ENCODE measurements at places on chromosomes 12 and 14.

DNA sequence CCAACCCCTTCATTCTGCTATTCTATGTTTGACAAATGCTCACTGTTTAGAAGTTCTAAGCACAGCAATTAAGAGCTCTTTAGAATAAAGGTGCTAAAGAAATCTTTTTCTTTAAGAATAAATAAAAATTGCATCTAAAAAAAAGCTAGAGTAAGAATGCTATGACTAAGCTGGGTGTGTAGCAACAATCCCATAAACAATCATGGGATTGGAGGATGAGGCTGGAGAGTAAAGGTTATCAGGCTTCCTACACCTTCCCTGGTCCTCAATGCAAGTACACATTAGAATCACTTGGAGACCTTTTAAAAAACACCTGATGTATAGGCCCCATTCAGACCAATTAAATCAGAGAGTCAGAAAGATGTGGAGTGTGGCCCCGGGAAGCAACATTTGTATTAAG lies 88.3 kb downstream of the CIT start:
- no peak for DNase-seq

GRCh38 chr12:93322784-93323183 lies 54.9 kb upstream of the NUDT4 start:
- no peak for DNase-seq

DNA sequence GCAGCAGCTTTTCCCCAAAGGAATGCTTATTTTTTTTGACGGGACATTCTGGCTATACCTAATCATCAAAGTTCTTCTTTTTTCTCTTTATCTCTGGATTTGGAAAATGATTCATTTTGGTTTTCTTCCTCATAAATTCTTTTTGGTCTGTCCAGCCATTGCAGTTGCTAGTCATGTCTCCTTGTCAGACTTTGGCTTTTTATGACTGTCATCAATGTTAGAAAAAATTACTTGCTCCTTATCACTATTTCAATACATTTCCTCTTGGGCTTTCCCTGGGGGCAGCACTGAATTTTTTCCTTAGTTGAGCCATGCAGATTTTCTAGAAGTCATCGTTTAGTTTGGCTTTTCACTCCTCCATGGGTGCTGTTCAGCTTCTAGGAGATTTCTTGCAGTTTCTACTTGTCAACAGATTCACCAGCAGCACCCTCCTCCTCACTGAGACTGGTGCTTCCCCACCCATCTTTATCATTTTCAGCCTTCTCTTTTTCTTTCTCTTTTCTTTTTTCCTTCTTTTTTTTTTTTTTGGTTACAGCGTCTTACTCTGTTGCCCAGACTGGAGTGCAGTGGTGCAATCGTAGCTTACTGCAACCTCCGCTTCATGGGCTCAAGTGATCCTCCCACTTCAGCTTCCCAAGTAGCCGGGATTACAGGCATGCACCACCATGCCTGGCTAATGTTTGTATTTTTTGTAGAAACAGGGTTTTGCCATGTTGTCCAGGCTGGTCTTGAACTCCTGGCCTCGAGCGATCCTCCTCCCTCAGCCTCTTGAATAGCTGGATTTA lies 5.2 kb downstream of the ADIPOR2 start:
- DNase-seq, result no peak

- no peak for DNase-seq
Measured at GRCh38 chr12:5310151-5310550, 121.8 kb upstream of the NTF3 start.

DNA sequence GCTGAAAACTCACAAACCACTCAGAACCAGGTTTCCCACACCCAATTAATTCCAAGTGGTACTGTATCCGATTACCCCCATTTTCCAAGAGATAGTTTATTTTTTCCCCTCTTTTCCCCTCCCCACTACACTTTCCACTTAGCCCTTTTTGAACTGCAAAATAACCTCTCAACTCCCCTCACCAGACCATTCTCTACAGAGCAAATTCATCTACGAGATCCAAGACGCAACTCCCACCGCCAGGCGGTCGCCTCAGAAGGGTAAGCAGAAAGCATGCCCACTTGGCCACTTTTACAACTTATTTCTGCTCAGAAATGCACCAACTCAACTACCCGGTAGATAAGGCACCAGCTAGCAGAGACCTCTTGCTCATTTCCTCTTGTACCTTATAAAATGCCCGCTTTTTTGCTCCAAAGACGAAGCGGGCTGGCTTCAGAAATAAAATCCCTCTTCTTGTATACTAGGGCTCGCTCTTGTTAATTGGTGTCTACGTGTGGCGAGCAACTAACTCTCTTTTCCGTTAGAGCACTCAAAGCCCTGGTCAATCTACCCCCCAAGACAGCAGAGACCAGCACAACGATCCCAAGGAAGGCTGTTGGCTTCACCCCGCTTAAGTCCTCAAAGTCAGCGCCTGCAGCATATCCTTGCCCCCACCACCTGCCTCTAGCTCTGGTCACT lies 910 bp upstream of the SRP54 start:
- no peak for DNase-seq

- no peak for DNase-seq
Measured at GRCh38 chr12:47744005-47744651, 14.6 kb downstream of the RAPGEF3 start.

GRCh38 chr14:23186913-23187654 lies 3.6 kb upstream of the SLC7A8 start:
- no peak for DNase-seq

DNA sequence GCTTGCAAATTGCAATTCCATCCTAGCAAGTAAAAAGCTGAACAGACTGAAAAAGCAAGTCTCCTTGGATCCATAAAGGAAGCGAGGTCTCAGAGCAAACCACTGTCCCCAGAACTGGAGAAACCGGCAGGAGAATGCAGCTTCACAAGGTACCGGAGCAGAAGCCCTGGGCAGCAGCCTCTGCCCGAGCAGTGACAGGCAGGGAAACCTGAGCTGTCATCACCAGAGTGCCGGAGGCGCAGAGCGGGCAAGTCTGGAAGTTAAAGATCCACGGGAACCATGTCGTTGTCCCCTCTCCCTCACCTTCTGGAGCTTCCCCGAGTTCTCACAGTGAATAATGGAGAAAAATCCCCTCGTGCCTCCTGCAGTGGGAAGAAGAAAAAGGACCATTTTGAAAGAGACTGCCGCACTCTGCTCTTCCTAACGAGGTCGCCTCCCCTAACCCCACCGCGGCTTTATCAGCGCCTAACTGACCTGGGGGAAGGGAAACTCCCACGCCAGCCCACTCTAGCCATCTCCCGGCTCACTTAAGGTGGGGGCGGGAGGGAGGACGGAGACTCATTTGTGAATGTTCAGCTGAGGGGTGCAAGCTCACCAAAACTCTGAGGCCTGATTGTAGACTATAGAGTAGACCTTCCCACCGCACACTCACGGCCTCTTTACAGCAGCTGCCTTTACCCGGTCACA lies 27.8 kb downstream of the FBXL14 start:
- DNase-seq, result no peak

All from esophagus squamous epithelium (tissue), 5 donors.